ENCODE measurements at places on chromosomes 5 and 9.

GRCh38 chr5:77994943-77995342 lies 218.8 kb upstream of the TBCA start:
- DNase-seq: no peak

GRCh38 chr5:84450617-84451414 lies 66.1 kb upstream of the EDIL3 start:
- no peak for DNase-seq

DNA sequence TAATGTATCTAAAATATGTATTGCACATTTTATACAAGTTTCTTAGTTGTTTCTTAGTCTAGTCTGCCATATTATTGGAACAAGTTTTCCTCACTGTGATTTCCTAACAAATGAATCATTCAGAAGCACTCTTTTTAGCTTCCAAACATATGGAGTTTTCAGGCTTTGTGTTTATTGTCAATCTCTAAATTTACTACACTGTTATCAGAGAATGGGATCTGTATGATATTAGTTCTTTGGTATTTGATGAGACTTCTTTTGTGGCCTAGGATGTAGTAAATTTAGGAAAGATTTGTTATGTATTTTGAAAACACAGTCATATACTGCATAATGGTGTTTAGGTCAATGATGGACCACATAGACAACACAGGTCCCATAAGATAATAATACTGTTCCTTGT lies 25.7 kb downstream of the SREK1IP1 start:
- DNase-seq: no peak

- DNase-seq: no peak
These were observed 59.8 kb downstream of the DOCK2 start for GRCh38 chr5:169696621-169697510.

- no peak for DNase-seq
These were observed 5.0 kb downstream of the DMRT3 start for GRCh38 chr9:981491-981898.

GRCh38 chr5:53965459-53965858 lies 344.9 kb downstream of the ARL15 start:
- DNase-seq: no peak

GRCh38 chr9:135343837-135344522 lies 135.6 kb upstream of the PPP1R26 start:
- peak; percentile 8 for DNase-seq

All from CD4-positive, CD25-positive, alpha-beta regulatory T cell (primary cell).